ENCODE measurements at places on chromosomes 1 and 21. TPM values are rescaled to one million over a fixed set of nuclear protein-coding genes. Genes with fewer than 3 reads are reported as not detected.
A peak's percentile ranks its signal among the peaks of the same experiment; 100 is the strongest.

The HRNR gene
- total RNA-seq = not detected

The ANKRD45 gene
- total RNA-seq = not detected

The CHI3L2 gene
- total RNA-seq = 4.3 TPM

The CFAP141 gene
- total RNA-seq = not detected

The AMY1C gene
- total RNA-seq = not detected

The TAL1 gene
- total RNA-seq = not detected

DNA sequence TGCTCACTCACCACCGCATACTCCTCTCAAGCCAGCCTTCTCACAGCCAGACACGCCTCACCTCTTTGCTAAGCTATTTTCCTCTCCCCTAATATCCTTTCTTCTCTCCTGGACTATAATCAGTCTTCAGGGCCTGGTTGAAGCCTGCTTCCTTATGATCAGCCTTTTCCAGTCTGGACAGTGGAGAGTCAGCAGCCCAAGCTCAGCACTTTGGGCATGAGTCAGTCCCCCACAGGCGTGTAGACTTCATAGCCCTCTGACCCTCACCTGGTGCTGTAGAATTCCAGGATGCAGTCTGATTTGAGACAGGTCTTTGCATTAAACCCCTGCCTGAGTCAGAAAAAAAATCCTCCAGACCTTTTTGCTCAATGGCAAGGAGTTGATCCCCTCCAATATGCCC lies 2.5 kb downstream of the HPCAL4 start:
- DNase-seq = no peak

GRCh38 chr1:15595809-15596617 lies 11.2 kb upstream of the AGMAT start:
- DNase-seq = no peak

- no peak for DNase-seq
These were observed 71.5 kb upstream of the PTGFR start for GRCh38 chr1:78419309-78419708.

GRCh38 chr1:167457936-167458584 lies 60.3 kb downstream of the CD247 start:
- no peak for DNase-seq

DNA sequence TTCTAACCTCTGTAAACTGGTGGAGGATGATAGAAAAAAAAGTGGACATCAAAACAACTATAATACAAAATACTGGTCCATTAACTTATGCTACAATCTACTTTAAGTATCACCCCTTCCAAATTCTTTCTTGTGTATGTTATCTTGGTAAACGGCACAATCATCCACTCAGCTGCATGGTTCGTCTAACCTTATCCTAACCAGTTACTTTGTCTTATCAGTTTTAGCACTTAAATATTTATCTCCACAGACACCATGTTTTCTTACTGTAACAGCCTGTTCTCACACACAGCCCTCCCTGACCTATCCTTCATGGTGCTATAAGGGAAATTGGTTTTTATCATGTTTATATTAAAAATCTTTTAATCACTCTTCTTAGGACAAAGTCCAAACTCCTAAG lies 157.2 kb downstream of the PTGER3 start:
- no peak for DNase-seq

DNA sequence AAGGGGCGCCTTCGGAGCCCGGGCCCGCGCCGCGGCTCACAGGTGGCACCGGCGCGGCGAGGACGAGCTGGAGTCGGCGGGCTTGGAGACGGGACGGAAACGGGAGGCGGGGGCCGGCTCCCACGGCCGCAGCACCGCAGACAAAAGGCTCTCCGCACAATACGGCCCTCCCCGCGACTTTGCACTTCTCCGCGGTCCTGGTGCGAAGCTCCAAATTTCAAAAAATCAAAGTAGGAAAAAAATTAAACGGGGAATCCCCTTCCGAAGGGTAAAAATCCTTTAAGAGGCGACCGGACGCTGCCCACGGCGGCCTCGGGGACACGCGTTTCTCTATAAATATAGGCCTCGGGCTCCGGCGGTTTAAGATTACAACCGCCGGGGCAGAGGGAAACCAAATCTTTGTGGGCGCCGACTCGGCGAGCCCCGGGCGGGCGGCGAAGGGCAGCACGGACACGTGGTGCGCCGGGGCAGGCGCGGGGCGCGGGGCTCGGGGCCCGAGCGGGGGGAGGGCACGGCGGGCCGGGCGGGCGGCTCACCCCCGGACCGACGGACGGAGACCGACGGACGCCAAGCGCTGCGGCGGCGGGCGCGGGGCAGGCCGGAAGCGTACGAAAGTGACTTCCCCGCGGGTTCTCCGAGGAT lies 453 bp downstream of the PABPC4 start:
- DNase-seq = peak; percentile 72

GRCh38 chr1:197384471-197384870 lies 116.4 kb downstream of the CRB1 start:
- no peak for DNase-seq

GRCh38 chr1:227396539-227397353 lies 78.5 kb upstream of the CDC42BPA start:
- DNase-seq = no peak

DNA sequence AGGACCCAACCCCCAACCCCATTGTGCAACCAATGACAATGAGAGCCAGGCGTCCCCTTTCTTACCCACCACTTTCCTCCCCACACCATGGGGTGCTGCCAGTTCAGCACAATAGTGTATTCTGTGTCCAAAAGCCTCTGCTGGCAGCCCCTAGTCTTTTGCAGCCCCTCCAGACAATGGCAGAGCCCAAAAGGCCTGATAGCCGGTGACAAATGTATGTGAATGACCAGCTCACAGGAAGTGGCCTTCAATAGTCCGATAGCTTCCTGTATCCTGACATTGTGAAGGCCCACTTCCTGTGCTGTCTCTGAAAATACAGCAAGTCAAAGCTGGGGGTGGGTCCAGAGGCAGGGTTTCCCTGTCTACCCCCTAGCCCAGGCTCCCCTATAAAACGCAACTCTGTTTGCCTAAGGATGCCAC lies 16.6 kb downstream of the SMIM12 start:
- no peak for DNase-seq
